ENCODE measurements at places on chromosomes 6 and 20.

- DNase-seq, result no peak
Observed at GRCh38 chr20:11277170-11277569, 603.4 kb upstream of the JAG1 start.

GRCh38 chr6:88605271-88605670 is 358.1 kb downstream of the RNGTT start:
- no peak for DNase-seq

- DNase-seq, result no peak
Observed at GRCh38 chr6:30542915-30543314, 13.4 kb downstream of the GNL1 start.

GRCh38 chr6:80105972-80106417 is 476 bp upstream of the BCKDHB start:
- no peak for DNase-seq

- no peak for DNase-seq
Observed at GRCh38 chr6:654136-654535, 2.8 kb downstream of the HUS1B start.

DNA sequence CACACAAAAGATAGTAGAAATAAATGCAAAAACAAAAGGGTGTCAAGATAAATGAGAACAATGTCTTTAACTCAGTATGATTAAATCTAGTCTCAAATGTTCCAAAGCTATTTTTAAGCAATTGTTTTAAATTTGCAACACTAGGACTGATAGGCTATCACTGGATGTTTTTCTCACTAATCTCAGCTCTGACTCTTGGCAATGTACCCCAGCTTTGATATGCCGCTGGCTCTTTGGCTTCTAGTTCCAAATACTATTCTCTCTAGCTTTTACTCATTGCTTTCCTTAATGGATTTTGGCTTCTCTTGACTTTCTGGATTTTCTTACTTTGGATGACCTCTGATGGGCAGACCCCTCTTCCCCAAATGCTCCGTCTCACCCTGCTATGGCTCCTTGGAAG is 116.0 kb upstream of the SLC35B3 start:
- no peak for DNase-seq

- DNase-seq, result no peak
Observed at GRCh38 chr6:35037664-35038038, 103.5 kb downstream of the TCP11 start.

- DNase-seq, result peak; percentile 23
Observed at GRCh38 chr6:135880066-135880972, 28.8 kb downstream of the PDE7B start.

- no peak for DNase-seq
Observed at GRCh38 chr20:52529826-52530225, 338.2 kb upstream of the ZFP64 start.

- no peak for DNase-seq
Observed at GRCh38 chr20:36950414-36951197, 902 bp downstream of the SAMHD1 start.

DNA sequence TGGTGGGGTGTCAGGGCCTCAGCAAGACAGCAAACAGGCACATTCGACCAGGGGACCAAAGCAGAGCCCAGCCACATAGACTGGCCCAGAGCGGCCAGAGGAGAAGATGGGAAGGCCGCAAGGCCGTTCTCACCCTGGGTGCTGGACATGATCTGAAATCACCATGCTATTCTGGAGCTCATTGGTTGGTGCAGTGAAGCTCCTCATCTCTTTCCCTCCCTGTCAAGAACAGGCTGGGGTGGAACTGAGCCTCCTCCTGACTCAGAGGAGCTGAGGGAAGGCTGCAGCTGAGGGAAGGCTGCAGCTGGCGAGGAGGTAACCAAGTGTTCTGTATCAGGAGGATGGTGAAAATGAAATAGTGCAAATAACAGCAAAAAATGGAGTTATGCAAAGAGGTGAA is 80.0 kb downstream of the AKAP7 start:
- no peak for DNase-seq

GRCh38 chr6:157679605-157680580 is 143.2 kb upstream of the SNX9 start:
- DNase-seq, result no peak

DNA sequence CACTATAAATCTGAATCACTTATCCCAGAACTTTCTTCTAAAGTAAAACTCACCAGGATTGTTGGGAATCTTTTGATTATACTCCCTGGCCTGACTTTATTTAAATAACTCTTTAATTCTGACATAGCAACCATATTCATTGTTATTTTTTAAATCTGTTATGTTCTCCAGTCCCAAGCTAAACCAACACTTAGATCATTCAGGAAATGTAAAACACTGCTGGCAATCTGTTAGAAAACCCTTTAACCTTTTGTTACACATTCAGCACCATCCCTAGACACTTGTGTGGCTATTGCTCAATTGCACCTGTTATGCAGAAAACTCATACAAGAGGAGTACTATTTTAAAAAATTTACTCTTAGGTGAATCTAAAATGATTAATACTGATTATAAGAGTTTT is 101.8 kb upstream of the NHSL1 start:
- no peak for DNase-seq

- no peak for DNase-seq
Observed at GRCh38 chr6:130425537-130425936, 59.7 kb downstream of the TMEM200A start.

- no peak for DNase-seq
Observed at GRCh38 chr6:13428583-13429405, 58.6 kb downstream of the GFOD1 start.

- no peak for DNase-seq
Observed at GRCh38 chr20:11438412-11438811, 479.3 kb upstream of the BTBD3 start.

GRCh38 chr6:152057832-152058498 is 250.5 kb downstream of the ESR1 start:
- DNase-seq, result no peak

GRCh38 chr20:5871459-5872410 is 78.6 kb downstream of the TRMT6 start:
- DNase-seq, result no peak

GRCh38 chr6:88115307-88115706 is 50.8 kb downstream of the CNR1 start:
- DNase-seq, result no peak

All from stimulated activated CD8-positive, alpha-beta memory T cell treated with anti-CD3 and anti-CD28 coated beads, Interleukin-15, amount 100 ng/mL, for 1 hour (primary cell).